ENCODE measurements at places on chromosomes 4 and X.

GRCh38 chr4:81369886-81370285 is 101.8 kb downstream of the RASGEF1B start:
- DNase-seq, result no peak

GRCh38 chrX:4382273-4382672 is 668.8 kb upstream of the PRKX start:
- DNase-seq, result no peak

DNA sequence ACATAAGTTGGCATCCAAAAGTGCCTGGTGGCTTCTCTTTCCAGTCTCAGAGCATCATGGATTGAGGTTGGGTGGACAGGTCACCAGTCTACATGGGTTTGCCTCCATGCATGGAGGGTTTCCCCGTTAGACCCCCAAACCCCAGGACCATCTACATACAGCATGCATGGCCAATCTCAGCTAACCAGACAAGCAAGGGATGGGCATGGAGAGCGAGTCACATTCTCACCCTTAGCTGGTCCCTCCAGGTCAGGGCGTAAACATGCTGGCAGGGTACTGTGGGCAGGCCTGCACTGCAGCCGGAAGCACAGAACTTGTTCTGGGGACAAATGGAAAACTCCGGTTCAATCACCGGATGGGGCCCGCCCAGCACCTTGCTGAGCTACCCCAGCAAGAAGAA is 37.3 kb downstream of the HCCS start:
- DNase-seq, result no peak

DNA sequence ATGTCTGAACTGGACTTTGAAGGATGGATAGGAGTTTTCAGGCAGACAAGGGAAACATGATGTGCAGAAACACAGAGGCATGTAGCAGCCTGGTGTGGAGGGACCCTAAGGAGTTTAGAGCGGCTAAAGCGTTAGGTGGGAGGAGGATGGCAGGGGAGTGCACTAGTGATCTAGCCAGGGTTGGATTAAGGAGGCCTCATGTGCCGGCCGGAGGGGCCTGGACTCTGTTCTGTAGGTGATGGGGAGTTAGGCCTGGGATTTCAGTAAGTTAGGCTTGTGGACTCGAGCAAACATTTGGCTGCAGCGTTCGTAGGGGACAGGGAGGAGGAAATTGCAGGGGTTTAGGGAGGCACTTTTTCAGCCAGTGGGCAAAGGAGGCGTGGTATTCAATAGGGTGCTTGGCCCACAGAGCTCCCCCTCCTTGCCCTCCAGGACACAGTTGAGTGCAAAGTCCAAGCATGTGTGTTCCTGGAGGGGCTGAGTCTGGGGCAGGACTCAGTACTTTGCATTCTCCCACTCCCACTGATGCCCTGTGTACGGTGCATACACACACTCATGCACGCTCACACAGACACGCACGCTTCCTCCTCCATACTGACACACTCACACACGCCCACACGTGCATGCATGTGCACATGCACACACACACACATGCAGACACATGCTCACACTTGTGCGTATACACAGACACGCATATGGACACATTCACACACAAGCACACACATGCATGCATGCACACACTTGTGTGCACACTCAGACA is 18.6 kb downstream of the PSAPL1 start:
- DNase-seq, result no peak
